ENCODE measurements at places on chromosomes 3 and 15. TPM values are rescaled to one million over a fixed set of nuclear protein-coding genes. Genes with fewer than 3 reads are reported as not detected.

The CIB1 gene
- total RNA-seq = 33.2 TPM

The CHRM5 gene
- not detected for total RNA-seq

The ST3GAL6 gene
- total RNA-seq = 5.5 TPM

The TEX55 gene
- total RNA-seq = not detected

The GOLGA8M gene
- total RNA-seq = 1.2 TPM

The FRMD4B gene
- 26.3 TPM for total RNA-seq

The CCDC191 gene
- total RNA-seq = 4.3 TPM

The GOLGA8T gene
- total RNA-seq = not detected

The GNAT1 gene
- total RNA-seq = not detected

The CLRN1 gene
- total RNA-seq = not detected

The SOX14 gene
- total RNA-seq = not detected

The PCYT1A gene
- 73.5 TPM for total RNA-seq

The ALG1L2 gene
- total RNA-seq = not detected

The MESP1 gene
- total RNA-seq = not detected

The NR2E3 gene
- total RNA-seq = not detected

The CLDN18 gene
- under 0.01 TPM for total RNA-seq

The SATB1 gene
- 406 TPM for total RNA-seq

The FOXB1 gene
- 0.10 TPM for total RNA-seq

The ANKRD34C gene
- not detected for total RNA-seq

The MED12L gene
- 4.0 TPM for total RNA-seq

The CPB1 gene
- total RNA-seq = not detected

The DUOXA2 gene
- total RNA-seq = not detected

The TMCO5A gene
- 0.10 TPM for total RNA-seq

The OXTR gene
- total RNA-seq = 0.52 TPM

The MCF2L2 gene
- total RNA-seq = 2.9 TPM

The GOLGA6B gene
- total RNA-seq = not detected

The SHC4 gene
- total RNA-seq = 0.10 TPM

The CTXND1 gene
- total RNA-seq = not detected

The SLC28A2 gene
- not detected for total RNA-seq

The TMEM212 gene
- not detected for total RNA-seq

The SEMA4B gene
- total RNA-seq = 7.9 TPM

The STAC gene
- total RNA-seq = under 0.01 TPM

The UBA7 gene
- total RNA-seq = 57.9 TPM

The SPSB4 gene
- total RNA-seq = not detected

The BUB1B gene
- 2.7 TPM for total RNA-seq

The LRRK1 gene
- total RNA-seq = 5.5 TPM

The MOBP gene
- 0.10 TPM for total RNA-seq

The FAM3D gene
- total RNA-seq = not detected

The EXD1 gene
- not detected for total RNA-seq

The GREM1 gene
- 0.10 TPM for total RNA-seq

The CTXN2 gene
- not detected for total RNA-seq

The RMDN3 gene
- 13.9 TPM for total RNA-seq

The LYZL4 gene
- not detected for total RNA-seq

The TJP1 gene
- total RNA-seq = 0.10 TPM
